Subcutaneous preadipocyte (primary cell): ENCODE measurements at places on chromosomes 2 and 18. TPM values are rescaled to one million over a fixed set of nuclear protein-coding genes. Genes with fewer than 3 reads are reported as not detected.

B3GNT2 gene
- 7.3 and 13.1 TPM in 2 replicates for total RNA-seq

PLCD4 gene
- total RNA-seq: 2.2 and 2.6 TPM in 2 replicates

AMER3 gene
- not detected in 2 replicates for total RNA-seq

TEKT4 gene
- not detected in 2 replicates for total RNA-seq

IL36A gene
- total RNA-seq: not detected in 2 replicates

COLEC12 gene
- total RNA-seq: 92.6 and 115 TPM in 2 replicates
